Epithelial cell of proximal tubule (primary cell): ENCODE measurements at places on chromosomes 12 and 14. TPM values are rescaled to one million over a fixed set of nuclear protein-coding genes. Genes with fewer than 3 reads are reported as not detected.

HOXC10 gene
- total RNA-seq: 9.5 and 15.7 TPM in 2 replicates

GUCY2C gene
- not detected in 2 replicates for total RNA-seq

SLC35F4 gene
- total RNA-seq: not detected in 2 replicates

FGF6 gene
- total RNA-seq: not detected in 2 replicates

TBC1D30 gene
- 1.6 and 3.8 TPM in 2 replicates for total RNA-seq

BDKRB2 gene
- total RNA-seq: under 0.01 and 0.29 TPM in 2 replicates

TPPP2 gene
- not detected in 2 replicates for total RNA-seq

GTF2A1 gene
- total RNA-seq: 9.5 and 13.4 TPM in 2 replicates

RNF212B gene
- not detected in 2 replicates for total RNA-seq

FOXG1 gene
- 0.06 and 0.14 TPM in 2 replicates for total RNA-seq

INHBE gene
- 0.29 TPM in 1 of 2 replicates, not detected in the other for total RNA-seq

RAN gene
- 614 and 901 TPM in 2 replicates for total RNA-seq

PRB2 gene
- total RNA-seq: not detected in 2 replicates

DHRS2 gene
- 0.69 and 0.80 TPM in 2 replicates for total RNA-seq

STON2 gene
- total RNA-seq: 3.2 and 6.8 TPM in 2 replicates

COPS7A gene
- total RNA-seq: 59.2 and 63.5 TPM in 2 replicates

TDRD9 gene
- total RNA-seq: 0.29 and 2.7 TPM in 2 replicates

C1R gene
- 2.1 and 2.5 TPM in 2 replicates for total RNA-seq

KRT2 gene
- not detected in 2 replicates for total RNA-seq

TMEM179 gene
- total RNA-seq: not detected in 2 replicates

ART4 gene
- 0.14 TPM in 1 of 2 replicates, not detected in the other for total RNA-seq

EIF2S1 gene
- 175 and 291 TPM in 2 replicates for total RNA-seq

RNASE2 gene
- not detected in 2 replicates for total RNA-seq

GSG1 gene
- total RNA-seq: 0.75 and 1.2 TPM in 2 replicates

HOXC9 gene
- 9.9 and 11.0 TPM in 2 replicates for total RNA-seq

RASSF9 gene
- 1.8 and 3.8 TPM in 2 replicates for total RNA-seq

GPR84 gene
- total RNA-seq: not detected in 2 replicates

MYF5 gene
- not detected in 2 replicates for total RNA-seq

STAB2 gene
- total RNA-seq: not detected in 2 replicates

CFAP73 gene
- not detected in 2 replicates for total RNA-seq

MIPOL1 gene
- 5.7 and 6.7 TPM in 2 replicates for total RNA-seq

PIWIL1 gene
- total RNA-seq: not detected in 2 replicates

ERP27 gene
- 0.58 and 1.4 TPM in 2 replicates for total RNA-seq

PPFIA2 gene
- 0.06 and 0.80 TPM in 2 replicates for total RNA-seq

ACVRL1 gene
- 2.4 and 3.6 TPM in 2 replicates for total RNA-seq

EPYC gene
- not detected in 2 replicates for total RNA-seq

ZNF664 gene
- 39.0 and 41.7 TPM in 2 replicates for total RNA-seq

LRIG3 gene
- total RNA-seq: 12.6 and 25.5 TPM in 2 replicates

FOXN4 gene
- not detected in 2 replicates for total RNA-seq

RPL10L gene
- not detected in 2 replicates for total RNA-seq

SERPINA1 gene
- 15.3 and 15.8 TPM in 2 replicates for total RNA-seq

FITM1 gene
- not detected in 2 replicates for total RNA-seq

REC8 gene
- 122 and 158 TPM in 2 replicates for total RNA-seq

RDH12 gene
- 0.51 TPM in 1 of 2 replicates, not detected in the other for total RNA-seq

RD3L gene
- not detected in 2 replicates for total RNA-seq

CFAP251 gene
- total RNA-seq: 2.2 and 4.6 TPM in 2 replicates

GSKIP gene
- 34.8 and 42.6 TPM in 2 replicates for total RNA-seq

IL26 gene
- not detected in 2 replicates for total RNA-seq

ADCY4 gene
- total RNA-seq: 1.6 and 8.0 TPM in 2 replicates

OTOGL gene
- not detected in 2 replicates for total RNA-seq

SYNE3 gene
- 0.07 TPM in 1 of 2 replicates, not detected in the other for total RNA-seq
